ENCODE measurements at places on chromosomes 12 and 14.

GRCh38 chr12:49645146-49646039, 22.0 kb downstream of the PRPF40B start:
- no peak for DNase-seq

DNA sequence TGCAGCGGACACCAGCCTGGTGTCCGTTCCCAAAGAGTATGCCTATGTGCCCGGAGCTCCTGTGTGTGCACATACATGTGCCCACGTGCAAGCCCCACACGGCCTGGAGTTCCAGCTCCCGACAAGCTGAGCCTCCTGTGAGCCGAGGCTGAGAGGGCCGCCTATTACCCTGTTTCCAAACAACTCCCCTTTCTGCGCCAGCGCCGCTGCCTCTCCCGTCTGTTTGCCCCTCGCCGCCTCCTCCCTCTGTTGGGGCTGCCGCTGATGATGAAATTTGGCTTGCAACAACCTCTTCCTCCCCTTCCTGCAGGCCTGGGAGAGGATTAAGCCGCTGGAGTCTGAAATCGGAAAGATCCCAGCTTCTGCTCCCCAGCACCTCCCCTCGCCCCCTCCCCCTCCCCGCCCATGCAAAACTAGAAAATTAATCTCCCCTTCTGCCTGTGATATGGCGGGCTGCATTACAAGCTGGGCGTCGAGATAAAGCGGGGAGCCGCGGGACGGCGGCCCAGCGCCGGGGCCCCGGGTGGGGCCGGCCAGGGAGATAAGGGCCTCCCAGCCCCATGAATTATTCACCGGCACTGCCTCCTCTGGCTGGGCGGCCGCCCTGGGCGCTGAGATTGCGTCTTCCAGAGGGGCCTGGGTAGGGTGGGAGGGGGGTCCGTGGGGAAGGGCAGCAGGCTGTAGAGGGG, 6.8 kb upstream of the ASIC1 start:
- DNase-seq: no peak

DNA sequence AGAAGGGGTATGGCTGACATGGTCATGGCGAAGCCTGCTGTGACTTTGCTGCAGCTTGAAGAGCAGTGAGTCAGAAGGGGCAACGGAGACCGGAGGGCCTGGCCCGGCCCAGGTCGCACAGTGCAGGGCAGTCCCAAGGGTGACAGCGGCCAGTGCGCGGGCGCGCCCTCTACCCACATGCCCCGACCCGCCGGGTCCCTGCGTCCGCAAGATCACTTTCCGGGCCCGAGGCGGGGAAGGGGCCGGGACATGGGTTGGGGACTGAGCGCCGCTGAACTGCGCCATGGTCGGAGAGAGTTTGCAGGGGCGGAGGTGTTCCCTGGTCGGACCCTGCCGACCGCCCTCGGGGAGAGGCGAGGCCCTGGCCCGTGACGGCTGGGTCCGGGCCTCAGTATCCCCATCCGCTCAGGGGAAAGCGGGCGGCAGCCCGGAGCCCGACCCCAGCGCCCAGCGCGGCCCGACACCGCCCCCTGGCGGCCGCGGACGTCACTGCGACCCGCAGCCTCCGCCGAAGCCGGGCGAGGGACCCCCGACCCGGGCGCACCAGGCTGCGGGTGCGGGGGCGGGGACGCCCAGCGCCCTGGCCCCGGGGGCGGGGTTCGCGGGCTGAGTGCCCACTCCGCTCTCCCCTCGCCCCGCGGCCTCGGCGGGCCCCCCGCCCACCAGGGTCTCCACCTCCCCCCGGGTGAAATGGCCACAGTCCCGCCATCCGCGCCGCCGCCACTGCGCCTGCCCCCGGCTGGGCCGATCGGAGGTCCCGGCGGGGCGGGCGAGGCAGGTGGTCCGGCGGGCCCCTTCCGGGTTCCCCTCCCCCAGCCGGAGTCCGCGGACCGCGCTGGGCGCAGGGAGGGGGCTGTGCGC, 7.2 kb upstream of the ANKRD9 start:
- no peak for DNase-seq

DNA sequence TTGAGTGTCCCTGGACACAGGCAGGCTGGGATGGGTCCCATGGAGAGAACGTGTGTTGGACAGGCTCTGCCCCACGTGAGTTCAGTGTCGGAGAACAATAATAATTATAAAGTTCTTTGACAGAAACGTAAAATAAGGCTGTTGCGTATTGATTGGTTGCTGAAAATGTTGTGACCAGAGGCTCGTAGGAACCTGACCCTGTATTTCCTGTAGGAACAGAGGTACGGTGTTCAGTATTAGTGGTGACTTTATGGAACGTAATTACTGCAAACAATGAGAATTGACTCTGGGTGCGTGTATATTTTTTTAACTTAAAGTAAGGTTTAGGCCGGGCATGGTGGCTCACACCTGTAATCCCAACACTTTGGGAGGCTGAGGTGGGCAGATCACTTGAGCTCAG, 7.8 kb downstream of the MTA1 start:
- no peak for DNase-seq

DNA sequence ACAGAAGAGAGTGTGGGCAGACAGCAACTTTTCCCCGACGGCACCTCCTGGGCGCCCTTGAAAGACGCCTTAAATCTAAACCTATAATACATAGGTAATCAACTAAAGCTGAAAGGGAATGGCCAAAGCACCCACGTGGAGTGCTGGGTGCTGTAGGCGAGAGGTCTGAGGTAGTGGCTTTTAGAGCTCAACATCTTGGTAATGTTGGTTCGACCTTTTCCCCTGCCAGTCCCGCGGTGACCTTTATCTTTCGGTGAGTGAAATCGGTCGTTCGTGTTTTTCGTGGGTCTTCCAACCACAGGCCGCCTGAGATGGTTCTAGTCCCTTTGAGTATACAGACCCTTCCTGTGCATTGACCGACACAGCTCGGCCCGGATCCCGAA, 9.1 kb downstream of the OR6S1 start:
- no peak for DNase-seq

- no peak for DNase-seq
These were observed 70.6 kb upstream of the SLC24A4 start for GRCh38 chr14:92252323-92252722.

GRCh38 chr12:47814539-47815170, 5.0 kb downstream of the HDAC7 start:
- no peak for DNase-seq

- no peak for DNase-seq
These were observed at the start of gene A2ML1 for GRCh38 chr12:8822298-8822697. Gene A2ML1, plus strand, starts transcription at chr12:8822621. Its CDS starts 31 bp downstream, at chr12:8822652.

- DNase-seq: no peak
These were observed 7.7 kb downstream of the UBC start for GRCh38 chr12:124906606-124907261.

GRCh38 chr12:97063292-97063935, 156.4 kb downstream of the NEDD1 start:
- DNase-seq: no peak

GRCh38 chr12:78778339-78778738, 86.2 kb upstream of the SYT1 start:
- no peak for DNase-seq

GRCh38 chr12:113477842-113478215, 6.2 kb upstream of the LHX5 start:
- no peak for DNase-seq

- DNase-seq: no peak
These were observed 191.8 kb upstream of the PLXNC1 start for GRCh38 chr12:93956551-93956950.

GRCh38 chr12:49750027-49750995, 9.0 kb downstream of the TMBIM6 start:
- DNase-seq: no peak

DNA sequence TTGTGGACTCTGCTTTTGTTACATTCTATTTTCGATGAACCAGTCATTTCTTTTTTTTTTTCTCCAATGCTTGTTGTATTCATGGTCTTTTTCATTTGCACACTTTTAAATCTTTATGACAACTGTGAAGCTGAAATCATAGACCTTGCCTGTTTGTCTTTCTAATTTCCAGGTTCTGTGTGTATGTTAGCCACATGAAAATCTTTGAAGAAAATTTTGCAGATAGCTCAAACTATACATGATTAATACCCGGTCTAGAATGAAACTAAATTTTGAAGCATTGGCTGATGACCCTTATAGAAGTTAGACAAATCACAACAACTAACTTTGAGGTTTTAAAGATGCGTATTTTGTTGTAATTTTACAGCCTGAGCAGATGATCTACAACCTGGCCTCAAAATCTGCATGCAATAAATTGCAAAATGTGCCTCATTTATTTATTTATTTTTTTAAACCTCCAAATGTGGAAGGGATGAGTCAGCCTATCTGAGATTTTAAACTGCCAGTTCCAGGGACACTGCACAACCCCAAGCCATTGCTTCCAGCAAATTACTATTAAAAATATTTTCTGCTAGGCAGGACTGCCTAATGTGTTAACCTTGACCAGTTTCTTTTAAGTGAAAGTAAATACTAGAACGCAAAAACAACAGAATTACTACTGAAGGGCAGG, 96.3 kb upstream of the NAV3 start:
- DNase-seq: no peak

GRCh38 chr12:111037047-111037446, 116.7 kb upstream of the MYL2 start:
- DNase-seq: no peak

- no peak for DNase-seq
These were observed 13.3 kb downstream of the PPP4R3A start for GRCh38 chr14:91496790-91497189.

DNA sequence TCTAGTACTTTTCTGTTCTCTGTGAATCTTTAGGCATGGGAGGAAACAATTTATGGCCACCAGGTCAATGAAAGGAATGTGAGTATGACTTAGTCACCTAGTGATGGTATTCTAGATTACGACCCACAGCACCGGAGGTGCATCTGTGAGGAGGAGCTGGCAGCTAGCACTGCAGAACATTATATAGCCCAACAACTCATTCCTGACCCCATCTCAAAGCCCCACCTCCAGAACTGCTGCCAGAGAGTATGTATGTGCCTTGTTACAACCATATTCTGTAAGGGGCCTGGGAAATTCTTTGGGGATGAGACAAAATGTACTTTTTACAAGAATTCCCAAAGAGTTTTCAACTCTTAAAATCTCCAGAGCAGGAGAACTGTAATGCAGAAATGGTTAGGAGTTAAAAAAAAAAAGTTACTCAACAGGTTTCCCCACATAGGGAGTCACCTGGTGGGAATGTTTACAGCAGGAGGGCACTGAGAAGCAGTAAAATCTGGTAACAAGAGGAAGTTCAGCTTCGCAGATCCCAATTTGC, 34.9 kb upstream of the CERS5 start:
- peak; percentile 93 for DNase-seq

DNA sequence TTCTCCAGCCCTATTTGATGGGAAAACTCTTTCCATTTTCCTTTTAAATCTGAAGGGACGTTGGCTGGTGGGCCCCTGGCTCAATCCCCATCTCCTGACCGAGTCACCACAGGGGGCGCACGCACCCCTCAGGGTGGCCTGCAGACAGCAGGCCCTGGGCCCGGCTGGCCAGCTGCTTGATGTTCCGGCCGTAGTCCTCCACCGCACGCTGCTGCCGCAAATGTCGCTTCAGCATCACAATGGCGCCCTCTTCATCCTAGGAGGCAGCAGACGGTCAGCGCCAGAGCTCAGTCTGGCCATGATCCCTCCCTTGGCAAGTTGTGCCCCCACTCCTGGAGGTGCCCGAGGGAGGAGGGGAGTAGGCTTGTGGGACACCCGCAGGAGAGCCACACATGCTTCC, 70.0 kb downstream of the PLEKHG3 start:
- no peak for DNase-seq

GRCh38 chr12:51127050-51127729, 43.8 kb upstream of the CSRNP2 start:
- peak; percentile 3 for DNase-seq

DNA sequence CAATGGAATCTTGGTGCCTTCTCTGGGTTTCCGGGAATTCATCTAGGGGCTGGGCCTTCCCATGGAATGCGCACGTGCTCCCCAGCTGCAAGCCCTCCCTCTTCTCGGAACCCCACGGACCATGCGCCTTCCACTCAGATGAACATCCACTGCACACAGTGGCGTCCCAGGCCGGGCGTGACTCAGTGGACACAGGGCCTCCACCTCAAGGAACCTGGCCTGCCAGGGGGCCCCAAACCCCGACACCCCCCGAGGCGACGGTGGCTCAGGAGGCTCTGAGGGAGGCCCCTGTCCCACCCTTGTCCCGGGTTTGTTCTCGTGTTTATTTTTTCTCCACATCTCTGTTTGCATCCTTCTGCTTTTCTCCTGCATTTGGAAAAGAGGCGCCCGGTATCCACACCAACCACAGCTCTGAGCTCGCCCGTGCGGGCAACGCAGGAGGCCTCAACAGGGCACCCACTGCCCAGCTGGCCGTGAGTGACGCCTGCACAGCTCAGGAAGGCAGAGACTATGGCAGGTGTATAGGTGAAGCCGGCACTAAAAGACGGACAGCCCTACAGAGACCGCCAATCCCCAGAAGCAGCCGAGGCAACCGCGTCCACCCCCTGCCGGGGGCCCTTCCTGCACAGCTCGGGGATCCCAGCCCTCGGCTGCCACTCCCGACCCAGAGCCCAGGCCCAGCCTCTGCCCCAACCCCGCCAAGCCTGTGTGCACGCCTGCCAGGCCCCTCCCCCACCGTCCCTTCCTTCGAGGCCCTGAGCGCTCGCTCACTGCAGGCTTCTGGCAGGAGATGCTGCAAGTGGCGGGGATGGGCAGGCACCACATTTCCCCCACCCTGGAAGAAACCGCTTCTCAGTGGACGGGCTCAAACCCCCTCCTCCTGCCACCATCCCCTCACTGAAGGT, 23.8 kb upstream of the GALNT9 start:
- no peak for DNase-seq

GRCh38 chr12:129401572-129401971, 502.3 kb downstream of the TMEM132D start:
- DNase-seq: no peak

- DNase-seq: peak; percentile 17
These were observed 177.2 kb upstream of the NPAS3 start for GRCh38 chr14:32761381-32761968.

DNA sequence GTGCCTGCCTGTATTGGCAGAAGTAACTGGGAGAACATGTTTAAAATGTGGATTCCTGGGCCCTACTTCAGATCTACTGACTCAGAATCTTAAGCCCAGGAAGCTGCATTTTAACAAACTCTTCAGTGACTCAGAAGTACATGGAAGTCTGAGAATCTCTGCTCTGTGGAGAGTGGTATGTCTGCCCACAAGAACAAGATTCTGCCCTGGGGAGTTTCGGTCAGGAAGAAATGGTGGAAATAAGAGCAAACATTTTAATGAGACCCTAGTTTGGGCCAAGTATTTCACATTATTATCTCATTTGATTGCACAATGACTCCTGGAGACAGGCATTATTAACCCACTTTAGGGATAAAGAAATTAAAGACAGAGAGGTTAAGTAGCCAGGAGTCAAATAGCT, 8.2 kb downstream of the ALDH1L2 start:
- DNase-seq: peak; percentile 14

- DNase-seq: peak; percentile 31
These were observed 13.6 kb downstream of the SNRNP35 start for GRCh38 chr12:123471374-123472068.

Measured in non-pigmented ciliary epithelial cell (primary cell).